Hematopoietic multipotent progenitor cell (in vitro differentiated cells): ENCODE measurements at places on chromosomes 5 and 9. TPM values are rescaled to one million over a fixed set of nuclear protein-coding genes. Genes with fewer than 3 reads are reported as not detected.
A peak's percentile ranks its signal among the peaks of the same experiment; 100 is the strongest.

- DNase-seq: no peak
These were observed 127.4 kb downstream of the GALNT10 start for GRCh38 chr5:154317916-154318315.

GRCh38 chr5:137800700-137801411 is 46.7 kb upstream of the HNRNPA0 start:
- no peak for DNase-seq

- no peak for DNase-seq
These were observed 678 bp downstream of the SLC2A6 start for GRCh38 chr9:133477992-133478850.

DNA sequence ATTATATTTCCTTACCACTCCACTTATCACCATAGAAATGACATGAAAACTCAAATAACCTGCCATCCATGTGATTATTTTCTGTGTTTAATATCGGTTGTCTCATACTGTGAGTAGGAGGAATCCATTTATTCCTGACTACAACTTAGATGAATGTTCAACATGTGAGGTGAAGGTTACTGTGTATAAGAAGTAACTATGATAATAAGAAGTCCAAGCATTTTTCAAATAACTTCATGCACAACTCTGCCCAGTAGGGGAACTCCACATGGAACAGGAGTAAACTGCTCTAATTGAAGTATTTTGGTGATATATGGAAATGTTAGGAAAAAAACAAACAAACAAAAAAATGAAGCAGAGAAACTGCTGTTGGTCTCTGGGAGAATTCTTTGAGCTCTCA is 447.5 kb upstream of the GRIN3A start:
- no peak for DNase-seq

DNA sequence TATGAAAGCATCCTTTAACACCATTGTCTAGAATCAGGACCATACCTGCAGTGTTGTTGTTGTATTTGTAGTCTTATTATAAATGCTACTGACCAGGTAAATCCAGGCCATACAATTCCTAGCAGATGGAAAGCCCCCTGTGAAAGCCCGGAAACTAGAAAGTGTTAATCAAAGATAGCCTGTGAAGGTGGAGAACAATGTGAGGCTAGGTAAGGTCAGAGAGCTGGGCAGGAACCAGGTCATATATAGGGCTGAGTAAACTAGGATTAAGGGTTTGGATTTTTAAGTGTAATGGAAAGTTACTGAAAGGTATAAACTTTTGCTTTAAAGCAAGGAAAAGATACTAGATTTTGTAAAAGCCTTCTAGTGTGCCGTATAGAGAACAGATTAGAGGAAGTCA is 6.7 kb downstream of the LRRC70 start:
- no peak for DNase-seq

DNA sequence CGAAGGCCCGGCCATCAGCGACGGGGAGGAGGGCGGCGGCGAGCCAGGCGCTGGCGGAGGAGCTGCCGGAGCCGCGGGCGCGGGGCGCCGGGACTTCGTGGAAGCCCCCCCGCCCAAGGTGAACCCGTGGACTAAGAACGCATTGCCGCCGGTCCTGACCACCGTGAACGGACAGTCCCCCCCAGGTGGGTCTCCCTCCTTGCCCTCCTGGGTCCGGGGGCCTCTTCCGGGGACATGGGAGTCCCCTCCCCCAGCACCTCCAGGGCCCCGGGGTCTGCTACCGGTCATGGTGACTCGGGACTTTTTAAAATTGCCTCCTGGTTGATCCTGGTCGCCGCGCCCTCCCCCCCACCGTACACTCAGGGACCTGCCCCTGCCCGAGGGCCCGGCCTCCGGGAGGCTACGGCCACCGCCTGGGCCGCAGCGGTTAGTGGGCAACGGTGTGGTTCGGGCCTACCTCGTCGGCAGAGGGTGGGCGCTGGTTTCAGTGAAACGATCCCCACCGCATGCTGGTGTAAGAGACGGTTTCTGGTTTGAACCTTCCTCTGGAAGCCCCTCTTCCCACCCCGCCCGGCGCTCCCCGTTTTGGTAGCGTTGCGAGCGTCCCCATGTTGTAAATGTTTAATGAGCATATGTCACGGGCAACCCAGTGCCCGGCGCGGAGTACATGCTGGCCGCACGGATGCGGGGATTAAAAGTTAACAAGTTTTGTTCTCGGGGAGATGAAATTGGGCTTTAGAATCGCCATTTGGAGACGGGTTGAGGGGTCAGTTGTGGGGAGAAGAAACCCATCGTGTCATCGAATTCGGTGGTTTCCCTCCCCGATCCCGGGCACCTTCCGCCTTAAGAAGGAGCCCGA is 1.1 kb downstream of the LARP1 start:
- DNase-seq: no peak

DNA sequence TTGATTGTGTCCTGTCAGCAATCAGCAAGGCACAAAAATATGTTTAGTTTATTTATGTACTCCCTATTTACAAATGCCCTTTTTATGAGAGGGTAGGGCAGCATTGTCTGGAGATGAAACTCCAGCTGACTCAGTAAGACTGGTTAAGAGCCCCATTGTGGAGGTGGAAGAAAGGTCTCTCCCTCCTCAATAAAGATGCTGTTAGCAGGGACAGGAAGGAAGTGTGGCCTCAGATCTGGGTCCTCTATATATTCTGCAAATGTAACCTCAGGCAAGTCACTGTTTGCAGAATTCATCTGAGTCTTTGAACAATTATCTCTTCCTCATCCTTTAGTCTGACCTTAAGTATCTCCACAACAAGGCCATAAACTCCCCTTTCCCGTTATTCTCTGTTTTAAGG is 48.3 kb upstream of the TRAF1 start:
- no peak for DNase-seq

DNA sequence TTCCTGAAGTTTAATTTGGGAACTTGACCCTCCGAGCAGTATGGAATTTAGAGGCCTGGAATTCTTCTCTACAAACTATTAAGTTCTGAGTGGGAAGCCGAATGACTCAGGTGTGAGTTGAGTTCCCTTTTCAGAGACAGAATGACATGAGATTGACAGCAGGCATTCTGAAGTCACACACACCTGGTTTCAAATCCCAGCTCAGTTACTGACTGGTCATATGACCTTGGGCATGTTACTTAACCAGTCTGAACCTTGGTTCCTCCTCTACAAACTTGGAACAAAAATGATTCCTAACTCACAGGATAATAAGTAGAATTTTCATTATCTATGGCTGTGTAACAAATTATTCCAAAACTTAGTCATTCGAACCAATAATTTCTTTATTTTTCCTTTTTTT is 45.5 kb upstream of the GPBP1 start:
- DNase-seq: no peak

- no peak for DNase-seq
These were observed 404.6 kb downstream of the CSNK1G3 start for GRCh38 chr5:123916345-123917121.

- no peak for DNase-seq
These were observed 26.2 kb downstream of the GNAQ start for GRCh38 chr9:78005231-78006002.

GRCh38 chr5:129477532-129477931 is 17.4 kb downstream of the ADAMTS19 start:
- no peak for DNase-seq

DNA sequence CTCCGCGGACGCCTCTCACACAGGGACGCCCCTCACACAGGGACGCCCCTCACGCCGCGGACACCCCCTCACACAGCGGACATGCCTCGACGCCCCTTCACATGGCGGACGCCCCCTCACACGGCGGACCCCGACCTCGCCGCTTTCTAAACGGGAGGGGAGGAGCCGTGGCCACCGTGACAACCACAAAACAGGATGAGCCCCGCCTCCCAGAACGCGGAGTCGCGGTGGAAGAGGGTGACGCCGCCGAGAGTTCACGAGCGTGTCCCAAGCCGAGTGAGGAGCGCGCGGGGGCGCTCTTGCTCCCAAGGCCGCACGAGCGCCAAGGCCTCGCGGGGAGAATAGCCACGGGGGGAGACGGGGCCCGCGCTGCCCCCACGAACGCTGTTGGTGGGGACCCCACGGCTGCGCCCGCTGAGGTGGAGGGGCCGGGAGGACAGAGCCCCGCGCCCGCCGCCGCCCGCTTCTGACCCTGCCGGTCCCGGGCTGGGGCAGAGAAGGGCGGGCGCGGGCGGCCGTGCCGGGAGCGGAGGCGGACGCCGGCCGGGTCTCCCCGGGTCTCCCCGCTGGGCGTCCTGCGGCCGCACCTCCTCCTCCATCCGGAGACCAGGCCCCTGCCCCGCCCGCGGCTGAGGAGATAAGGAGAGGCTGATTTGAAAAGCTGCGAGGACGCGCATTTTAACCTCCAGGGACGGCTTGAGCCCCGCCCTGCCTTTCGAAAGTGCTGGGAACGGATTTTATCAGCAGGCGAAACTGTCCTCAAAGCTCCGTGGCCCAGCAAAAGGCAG is 3.9 kb upstream of the NKD2 start:
- peak; percentile 54 for DNase-seq

DNA sequence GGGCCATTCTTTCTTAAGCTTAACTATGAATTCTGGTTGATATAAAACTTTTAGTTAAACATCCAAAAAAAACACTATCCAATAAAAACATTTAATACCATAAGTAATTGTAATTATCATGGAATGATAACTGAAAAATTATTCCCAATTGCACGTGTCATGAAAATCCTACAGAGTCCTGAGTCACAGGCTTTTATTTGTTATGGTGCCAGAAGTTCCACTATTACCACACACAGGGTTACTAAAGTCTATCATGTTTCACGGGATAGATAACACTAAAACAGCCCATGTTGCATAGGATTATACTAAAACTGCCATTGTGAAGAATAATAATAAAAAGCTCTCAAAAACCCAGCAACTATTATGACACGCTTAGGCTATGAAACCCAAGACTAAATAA is 1381.8 kb downstream of the EFNA5 start:
- DNase-seq: no peak

DNA sequence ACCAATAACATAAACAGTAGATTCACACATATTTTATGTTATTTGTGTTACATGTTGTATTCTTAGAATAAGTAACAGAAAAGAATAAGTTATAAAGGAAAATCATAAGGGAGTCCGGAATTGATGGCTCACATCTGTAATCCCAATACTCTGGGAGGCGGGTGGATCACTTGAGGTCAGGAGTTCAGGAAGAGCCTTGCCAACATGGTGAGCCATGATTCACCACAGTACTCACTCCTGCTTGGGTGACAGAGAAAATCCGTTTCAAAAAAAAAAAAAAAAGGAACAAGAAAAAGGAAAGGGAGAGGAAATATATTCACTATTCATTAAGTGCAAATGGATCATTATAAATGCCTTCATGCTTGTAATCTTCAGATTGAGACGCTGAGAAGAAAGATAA is 533.3 kb upstream of the CDH9 start:
- DNase-seq: no peak

GRCh38 chr5:31781772-31782171 is 142.8 kb downstream of the PDZD2 start:
- no peak for DNase-seq

DNA sequence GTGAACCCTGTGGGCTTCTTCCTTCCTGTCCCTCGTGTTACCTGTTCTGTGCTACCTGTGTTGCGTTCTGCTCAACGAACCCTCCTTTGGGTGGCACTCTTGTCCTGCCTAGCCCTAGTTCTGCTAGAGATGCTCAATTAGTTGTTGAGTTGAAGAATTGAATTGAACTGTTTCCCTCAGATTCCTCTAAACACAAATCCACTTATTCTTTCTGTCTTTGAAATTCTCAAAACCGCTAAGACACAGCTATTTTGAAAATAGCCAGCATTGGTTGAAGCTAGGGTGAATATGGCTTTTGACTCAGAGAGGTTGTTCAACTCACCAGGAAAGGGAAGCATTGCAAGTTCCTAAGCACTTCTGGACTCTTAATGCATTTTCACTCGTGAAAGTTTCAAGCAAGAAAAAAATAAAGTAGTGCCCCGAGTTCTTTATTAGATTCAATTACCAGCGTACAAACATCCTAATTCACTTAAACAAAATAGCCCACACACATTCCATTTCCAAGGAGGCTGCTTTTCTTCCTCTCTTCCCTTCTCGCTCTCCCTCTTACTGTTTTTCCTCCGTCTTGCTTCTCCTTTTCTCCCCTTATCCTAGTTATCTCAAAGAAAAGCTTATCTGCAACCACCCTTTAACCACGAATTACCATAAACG is 642 bp upstream of the ITGA1 start:
- no peak for DNase-seq

DNA sequence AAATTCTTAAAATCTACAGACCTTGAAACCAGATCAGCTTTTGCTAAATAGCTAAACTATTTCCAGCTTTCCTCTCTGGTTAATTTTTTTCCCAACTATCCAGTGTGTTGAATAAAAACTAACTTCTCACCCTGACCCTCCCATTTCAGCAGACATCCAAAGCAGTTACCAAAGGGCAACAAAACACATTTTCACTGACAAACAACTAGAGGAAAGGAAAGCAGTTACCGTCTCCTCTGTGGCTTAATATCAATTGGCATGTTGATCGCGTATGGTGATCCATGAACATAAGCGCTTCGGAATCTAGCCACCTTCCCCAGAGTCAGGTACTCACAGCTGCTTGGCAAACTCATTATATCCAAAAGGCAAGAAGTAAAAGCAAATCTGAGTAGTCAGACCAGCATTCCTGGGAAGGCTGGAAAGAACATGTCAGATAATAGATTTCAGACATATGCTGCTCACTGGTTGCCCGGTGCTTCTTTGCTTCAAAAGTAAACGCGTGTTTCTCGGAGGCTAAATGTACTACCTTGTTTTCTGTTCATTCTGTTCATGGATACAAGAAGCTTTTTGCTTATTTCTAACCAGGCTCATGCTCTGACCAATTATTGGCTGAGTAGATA is 463.4 kb downstream of the PDE4D start:
- no peak for DNase-seq

GRCh38 chr5:41885286-41885685 is 15.1 kb upstream of the OXCT1 start:
- no peak for DNase-seq

DNA sequence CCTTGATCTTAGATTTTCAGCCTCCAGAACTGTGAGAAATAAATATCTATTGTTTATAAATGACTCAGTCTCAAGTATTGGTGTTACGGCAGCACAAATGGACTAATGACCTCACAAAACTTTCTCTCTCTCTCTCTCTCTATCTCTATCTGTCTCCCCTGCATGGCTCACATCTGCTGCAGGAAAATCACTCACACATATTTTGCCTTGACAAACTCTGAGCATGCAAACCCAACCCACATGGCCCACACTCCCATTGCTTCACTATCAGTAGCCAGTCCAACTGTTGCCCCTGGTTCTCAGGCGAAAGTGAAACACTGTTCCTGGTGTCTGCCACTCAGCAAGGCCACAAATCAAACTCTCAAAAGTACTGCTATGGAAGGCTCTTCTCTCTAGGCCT is 66.4 kb upstream of the PIK3R1 start:
- DNase-seq: no peak

Gene TAF11L10
- total RNA-seq: not detected

Gene RMRP
- total RNA-seq: 38,740 TPM

Gene GRXCR2
- not detected for total RNA-seq

Gene ZNF484
- 3.8 TPM for total RNA-seq

Gene ADGRV1
- total RNA-seq: 0.27 TPM

Gene CERCAM
- 29.1 TPM for total RNA-seq

Gene MEF2C
- total RNA-seq: 98.0 TPM
